ENCODE measurements at places on chromosomes 13 and 19.

- DNase-seq, result no peak
These were observed 23.1 kb downstream of the SPTBN4 start for GRCh38 chr19:40489882-40490230.

DNA sequence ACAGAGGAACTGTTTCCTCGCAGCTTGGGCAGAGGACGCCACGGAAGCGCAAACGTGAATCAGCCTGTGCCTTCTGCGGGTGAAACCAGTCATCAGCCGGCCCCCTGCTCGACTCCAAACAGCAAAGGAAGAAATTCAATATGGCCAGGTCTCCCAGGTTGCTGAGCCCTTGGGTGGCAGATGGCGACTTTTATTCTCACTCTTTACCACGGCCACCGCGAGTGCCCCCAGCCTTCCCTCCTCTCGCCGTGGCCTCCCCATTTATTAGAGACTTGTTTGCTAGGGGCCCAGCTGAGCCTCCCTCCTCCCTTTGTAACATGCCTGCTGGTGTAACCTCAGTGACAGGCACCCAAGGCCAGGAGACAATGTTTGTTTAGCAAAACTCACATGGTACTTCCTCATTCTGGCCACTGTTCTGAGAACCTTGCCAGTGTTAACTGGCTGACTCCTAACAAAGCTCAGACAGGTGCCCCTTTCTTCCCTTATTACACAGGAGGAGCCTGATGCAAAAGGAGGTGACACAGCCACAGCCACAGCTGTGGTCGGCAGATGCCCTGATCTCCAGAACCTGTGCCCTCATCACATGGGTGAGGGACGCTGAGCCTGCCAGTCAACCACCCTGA is 5.8 kb downstream of the RAB20 start:
- no peak for DNase-seq

DNA sequence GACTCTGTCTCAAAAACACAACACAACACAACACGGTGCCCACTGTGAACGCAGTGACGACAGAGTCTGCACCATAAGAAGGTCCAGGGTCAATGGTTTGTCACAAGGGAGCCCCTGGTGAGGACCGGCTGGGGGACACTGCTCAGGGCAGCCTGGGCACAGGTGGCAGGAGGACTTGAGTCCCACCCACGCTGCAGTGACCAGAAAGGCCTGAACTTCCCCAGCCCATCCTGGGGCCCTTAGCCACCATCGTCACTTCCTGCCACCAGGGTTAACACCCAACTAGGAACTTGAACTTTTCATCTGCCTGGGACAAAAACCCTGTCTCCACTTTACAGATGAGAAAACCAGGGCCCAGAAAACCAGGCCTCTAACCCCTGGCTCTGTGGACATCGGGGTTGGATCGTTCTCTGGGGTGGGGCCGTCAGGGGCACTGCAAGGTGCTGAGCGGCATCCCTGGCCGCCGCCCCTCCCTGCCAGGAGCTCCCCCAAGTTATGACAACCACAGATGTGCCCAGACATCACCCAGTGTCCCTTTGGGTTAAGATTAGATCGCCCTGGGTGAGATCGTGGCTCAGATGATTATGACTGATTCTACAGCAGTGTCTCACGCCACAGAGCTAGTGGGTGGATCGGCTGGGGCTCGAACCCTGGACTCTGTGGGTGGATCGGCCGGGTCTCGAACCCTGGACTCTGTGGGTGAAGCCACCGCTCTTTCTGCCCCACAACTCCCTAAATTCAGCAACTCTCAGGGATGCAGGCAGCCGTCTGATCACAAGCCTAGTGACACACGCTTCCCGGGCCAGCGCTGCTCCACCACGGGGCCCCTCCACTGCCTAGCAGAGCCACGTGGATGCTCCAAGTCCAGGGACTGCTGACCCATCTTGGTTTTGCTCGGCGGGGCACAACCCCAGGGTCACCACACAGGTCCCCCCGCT is 14.0 kb downstream of the MOB3A start:
- peak; percentile 65 for DNase-seq

GRCh38 chr13:73412933-73413332 is 354.1 kb downstream of the KLF5 start:
- DNase-seq, result no peak

DNA sequence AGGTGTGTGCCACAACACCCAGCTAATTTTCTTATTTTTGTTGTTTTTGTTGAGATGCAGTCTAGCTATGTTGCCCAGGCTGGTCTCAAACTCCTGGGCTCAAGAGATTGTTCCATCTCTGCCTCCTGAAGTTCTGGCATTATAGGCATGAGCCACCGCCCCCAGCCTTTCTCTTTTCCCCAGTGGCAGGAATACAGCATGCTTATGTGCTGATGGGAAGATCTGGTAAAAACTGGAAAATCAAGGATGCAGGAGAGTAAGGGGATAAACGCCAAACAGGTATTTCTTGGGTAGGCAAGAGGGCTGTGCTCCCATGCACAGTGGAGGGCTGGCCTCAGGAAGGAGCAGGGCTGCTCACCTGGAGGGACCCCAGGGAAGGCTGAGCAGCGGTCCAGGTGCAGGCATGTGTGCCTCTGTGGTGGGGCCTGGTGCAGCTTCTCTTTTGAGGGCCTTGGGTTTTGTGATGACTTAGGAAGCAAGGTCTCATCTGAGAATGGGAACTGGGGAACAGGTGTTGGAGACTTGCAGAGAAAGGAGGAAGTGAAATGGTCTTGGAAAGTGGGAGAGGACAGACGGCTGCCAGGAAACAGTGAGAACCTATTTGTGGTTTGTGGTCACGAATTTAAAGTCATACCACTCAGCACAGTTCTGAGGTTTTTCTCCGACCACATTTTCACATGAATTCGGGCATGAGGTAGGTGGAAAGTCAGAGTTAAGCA is 106.5 kb downstream of the TEX26 start:
- DNase-seq, result no peak

DNA sequence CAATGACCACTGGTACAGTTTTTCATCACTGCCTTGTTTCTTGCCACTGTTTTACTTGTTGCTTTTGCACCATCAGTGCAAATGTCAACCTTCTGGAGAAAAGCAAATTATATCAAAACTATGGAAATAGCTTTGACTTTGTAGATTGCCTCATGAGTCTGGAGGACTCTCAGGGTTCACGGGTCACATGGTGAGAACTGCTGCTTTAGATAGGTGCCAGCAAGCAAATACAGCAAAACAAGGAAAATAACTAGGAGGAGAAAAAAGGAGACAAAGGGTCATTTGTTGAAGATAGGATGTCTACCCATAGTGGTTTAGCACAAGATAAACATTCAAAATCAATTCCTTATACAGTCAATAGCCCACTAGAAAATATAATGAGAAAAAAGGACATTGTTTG is 33.1 kb downstream of the POLR1D start:
- no peak for DNase-seq

- DNase-seq, result no peak
These were observed 874.8 kb upstream of the SLITRK6 start for GRCh38 chr13:86673931-86674431.

DNA sequence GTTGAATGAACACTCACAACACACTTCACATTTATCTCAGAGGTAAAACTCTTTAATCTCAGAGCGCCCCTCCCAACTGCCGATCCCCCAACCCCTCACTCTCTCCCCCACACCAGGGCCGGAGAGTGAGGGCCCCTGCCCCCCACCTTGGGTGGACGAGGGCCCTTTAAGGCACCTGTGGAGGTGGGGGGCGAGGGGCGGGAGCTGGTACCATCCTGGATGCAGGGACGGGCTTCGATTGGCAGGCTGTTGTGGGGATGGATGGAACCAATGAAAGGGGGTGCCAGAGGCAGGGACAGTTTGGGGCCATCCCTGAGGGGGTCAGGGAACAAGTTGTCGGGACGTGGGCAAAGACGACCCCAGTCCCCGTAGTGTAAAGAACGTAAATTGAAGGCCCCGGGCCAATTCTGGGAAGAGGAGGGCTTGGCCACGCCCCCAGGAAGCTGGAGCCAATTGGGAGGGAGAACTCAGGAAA is 1.7 kb upstream of the PNKP start:
- DNase-seq, result no peak

- peak; percentile 47 for DNase-seq
These were observed 22.3 kb downstream of the EPS15L1 start for GRCh38 chr19:16449330-16449961.

- DNase-seq, result no peak
These were observed 130.1 kb downstream of the SLITRK1 start for GRCh38 chr13:83752141-83752540.

- DNase-seq, result no peak
These were observed 506 bp downstream of the OR7E24 start for GRCh38 chr19:9251236-9251635.

- no peak for DNase-seq
These were observed 25.5 kb upstream of the MCF2L start for GRCh38 chr13:112943309-112944125.

- DNase-seq, result no peak
These were observed 24.3 kb downstream of the GNG7 start for GRCh38 chr19:2678044-2678671.

- DNase-seq, result no peak
These were observed 39.1 kb upstream of the TFDP1 start for GRCh38 chr13:113545455-113545930.
